ENCODE measurements at places on chromosomes 1 and 21.

GRCh38 chr21:42291751-42292562 is 23.3 kb downstream of the TFF3 start:
- H3K4me1 ChIP-seq, result no peaks in the 10 kb centered on the region
- H3K27me3 ChIP-seq, result no peaks in the 10 kb centered on the region
- H3K4me3 ChIP-seq, result peak overlapping the region; percentile 71
- H3K36me3 ChIP-seq, result no peaks in the 10 kb centered on the region
- no peak for DNase-seq

GRCh38 chr1:55310505-55310971 is 95.4 kb upstream of the USP24 start:
- H3K4me3 ChIP-seq, result no peak overlapping the region
- peaks cover 10% of the 10 kb centered on the region for H3K27me3 ChIP-seq
- H3K4me1 ChIP-seq, result no peaks in the 10 kb centered on the region
- H3K27ac ChIP-seq, result no peak overlapping the region
- no peak for DNase-seq

GRCh38 chr1:219812491-219813203 is 115.7 kb downstream of the SLC30A10 start:
- no peaks in the 10 kb centered on the region for H3K27me3 ChIP-seq
- peak; percentile 72 for DNase-seq
- H3K36me3 ChIP-seq, result no peaks in the 10 kb centered on the region
- no peak overlapping the region for H3K27ac ChIP-seq

DNA sequence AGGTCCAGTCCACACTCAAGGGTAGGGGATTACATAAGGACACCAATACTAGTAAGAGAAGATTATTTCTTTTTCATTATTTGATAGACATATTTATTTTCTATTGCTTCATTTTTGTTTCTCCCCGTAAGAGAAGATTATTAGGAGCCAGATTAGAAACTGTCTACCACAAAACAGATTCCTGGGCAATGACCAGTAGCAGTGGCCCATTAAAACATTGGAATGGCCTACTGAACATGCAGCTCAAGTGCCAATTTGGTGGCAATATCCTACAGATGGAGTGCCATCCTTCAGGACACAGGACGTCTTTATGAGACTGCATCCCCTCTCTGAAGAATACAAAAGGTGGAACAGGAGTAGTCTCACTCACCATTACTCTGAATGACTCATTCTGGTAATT is 34.0 kb upstream of the ARHGAP29 start:
- H3K27ac ChIP-seq, result no peak overlapping the region
- no peaks in the 10 kb centered on the region for H3K36me3 ChIP-seq
- no peaks in the 10 kb centered on the region for H3K4me1 ChIP-seq
- H3K27me3 ChIP-seq, result peaks cover 32% of the 10 kb centered on the region
- DNase-seq, result no peak
- H3K4me3 ChIP-seq, result no peak overlapping the region

DNA sequence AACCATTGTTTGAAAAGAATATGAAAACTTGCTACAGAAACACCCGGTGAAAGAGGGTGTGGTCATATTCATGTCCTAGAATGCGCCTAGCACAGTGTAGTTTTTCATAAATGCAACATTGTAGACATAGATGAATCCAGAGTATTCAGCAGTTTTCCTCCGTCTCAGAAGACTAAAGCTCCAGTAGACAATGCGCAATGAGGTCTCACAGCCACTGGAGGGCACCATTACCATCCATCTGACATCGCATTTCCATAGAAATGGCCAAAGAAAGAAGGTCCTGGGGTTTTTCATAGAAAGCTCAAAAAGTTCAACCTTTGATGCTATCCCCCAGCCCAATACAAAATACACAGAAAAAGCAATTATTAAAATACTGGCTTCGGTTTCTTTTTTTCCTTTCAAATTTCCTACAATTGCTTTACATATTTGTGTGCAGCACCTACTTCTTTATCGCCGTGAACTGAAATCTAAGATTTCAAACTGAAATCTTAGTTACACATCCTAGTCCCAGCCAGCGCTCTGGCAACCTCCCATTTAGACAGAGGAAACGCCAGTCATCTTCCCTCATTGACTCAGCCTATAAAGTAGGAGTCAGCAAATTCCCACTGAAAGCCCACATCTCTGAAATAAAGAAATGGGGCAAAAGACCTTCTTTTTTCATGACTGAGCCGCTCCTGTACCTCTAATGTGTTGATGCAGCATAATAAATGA is 3.9 kb upstream of the CD58 start:
- DNase-seq, result peak; percentile 61
- H3K4me3 ChIP-seq, result no peak overlapping the region
- no peak overlapping the region for H3K27ac ChIP-seq
- no peaks in the 10 kb centered on the region for H3K27me3 ChIP-seq
- H3K36me3 ChIP-seq, result no peaks in the 10 kb centered on the region

- no peaks in the 10 kb centered on the region for H3K4me1 ChIP-seq
- H3K27me3 ChIP-seq, result no peaks in the 10 kb centered on the region
- no peaks in the 10 kb centered on the region for H3K36me3 ChIP-seq
- DNase-seq, result no peak
These were observed 115.0 kb upstream of the GALNT2 start for GRCh38 chr1:229951856-229952534.

DNA sequence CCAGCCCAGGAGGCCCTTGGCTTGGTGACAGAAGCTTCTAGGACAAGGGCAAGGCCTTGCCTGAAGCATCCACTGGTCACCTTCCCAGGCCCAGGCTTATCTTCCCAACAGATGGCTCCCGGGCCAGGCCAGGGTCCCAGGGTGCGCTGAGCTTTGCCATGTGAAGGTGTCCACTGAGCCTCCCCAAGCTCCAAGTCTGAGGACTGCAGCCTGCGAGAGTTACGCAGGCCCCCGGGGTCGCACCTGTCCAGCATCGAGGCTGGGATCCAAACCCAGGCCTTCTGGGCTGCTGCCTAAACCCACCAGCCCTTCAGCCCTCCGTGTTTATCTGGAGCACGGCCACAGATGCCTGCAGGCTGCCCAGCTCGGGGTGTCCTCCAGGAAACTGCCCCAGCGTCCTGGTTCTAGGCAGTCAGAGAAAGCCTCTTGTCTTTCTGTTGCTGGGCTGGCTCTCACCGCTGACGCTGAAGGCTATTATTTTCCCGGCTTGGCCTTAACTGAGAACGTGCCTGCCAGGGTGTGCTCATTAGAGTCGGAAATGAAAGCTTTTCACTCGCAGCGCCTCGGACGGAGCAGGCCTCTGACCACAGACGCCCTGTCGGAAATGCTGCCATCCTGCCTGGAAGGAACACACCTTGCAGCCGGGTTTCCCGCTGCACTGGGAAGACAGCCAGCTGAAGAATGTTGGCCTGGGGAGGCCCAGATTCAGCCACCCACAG is 71.4 kb downstream of the MEGF6 start:
- no peak for DNase-seq
- H3K4me1 ChIP-seq, result peaks cover 8% of the 10 kb centered on the region
- no peaks in the 10 kb centered on the region for H3K36me3 ChIP-seq

- no peaks in the 10 kb centered on the region for H3K36me3 ChIP-seq
- DNase-seq, result peak; percentile 29
- peak within 1 kb of the TSS; percentile 76 for H3K4me3 ChIP-seq
- no peak within 1 kb of the TSS for H3K27ac ChIP-seq
- H3K4me1 ChIP-seq, result no peaks in the 10 kb centered on the region
These were observed at the start of gene G0S2 for GRCh38 chr1:209674957-209675564. Gene G0S2 (plus strand): TSS chr1:209675412. CDS start chr1:209675685, 273 bp downstream.

GRCh38 chr1:76140227-76140626 is 65.7 kb downstream of the ST6GALNAC3 start:
- no peaks in the 10 kb centered on the region for H3K36me3 ChIP-seq
- no peak for DNase-seq

Measured in neuronal stem cell (in vitro differentiated cells).